ENCODE measurements at places on chromosomes 3 and 15.

DNA sequence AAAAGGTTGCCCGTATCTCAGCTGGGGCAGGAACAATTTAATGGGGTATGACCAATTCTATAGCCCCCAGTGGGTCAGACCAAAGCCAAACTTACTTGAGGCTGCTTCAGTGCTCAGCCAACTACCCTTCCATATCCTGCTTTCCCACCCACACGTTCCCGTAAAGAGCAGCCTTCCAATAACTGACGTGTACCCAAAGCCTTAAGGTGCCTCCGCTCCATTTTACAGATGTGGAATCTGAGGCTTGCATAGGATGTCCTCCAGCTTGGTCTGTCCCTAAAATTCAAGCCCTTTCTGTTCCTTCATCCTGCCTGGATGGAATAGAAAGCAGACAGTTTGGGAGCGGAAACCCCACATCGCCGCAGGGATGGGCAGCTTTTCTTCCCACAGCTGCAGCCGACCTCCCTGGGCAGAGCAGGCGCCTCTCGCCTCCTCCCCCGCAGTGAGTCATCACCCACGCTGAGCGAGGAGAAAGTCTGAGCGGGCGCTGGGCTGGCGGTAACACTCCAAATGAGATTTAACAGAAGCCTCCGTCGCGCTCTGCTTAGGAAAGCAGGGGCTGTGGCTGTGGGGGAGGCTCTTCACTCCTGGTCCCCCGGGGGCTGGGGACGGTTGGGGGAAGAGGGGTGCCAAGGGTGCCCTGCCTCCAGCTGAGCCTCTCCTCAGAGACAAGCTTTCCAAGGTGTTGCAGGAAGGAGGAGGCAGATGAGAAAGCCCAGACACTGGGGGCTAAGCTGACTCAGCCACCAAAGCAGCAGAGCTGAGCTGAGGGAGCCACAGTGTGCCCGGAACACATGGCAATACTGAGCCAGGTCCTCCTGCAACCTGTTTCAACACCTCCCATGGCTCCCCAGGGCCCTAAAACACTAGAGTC is 57.8 kb upstream of the HRH1 start:
- peak; percentile 42 for DNase-seq

GRCh38 chr3:136069933-136070332 is 104.4 kb downstream of the PPP2R3A start:
- DNase-seq, result no peak

GRCh38 chr3:59277201-59277600 is 227.4 kb upstream of the CFAP20DC start:
- no peak for DNase-seq

DNA sequence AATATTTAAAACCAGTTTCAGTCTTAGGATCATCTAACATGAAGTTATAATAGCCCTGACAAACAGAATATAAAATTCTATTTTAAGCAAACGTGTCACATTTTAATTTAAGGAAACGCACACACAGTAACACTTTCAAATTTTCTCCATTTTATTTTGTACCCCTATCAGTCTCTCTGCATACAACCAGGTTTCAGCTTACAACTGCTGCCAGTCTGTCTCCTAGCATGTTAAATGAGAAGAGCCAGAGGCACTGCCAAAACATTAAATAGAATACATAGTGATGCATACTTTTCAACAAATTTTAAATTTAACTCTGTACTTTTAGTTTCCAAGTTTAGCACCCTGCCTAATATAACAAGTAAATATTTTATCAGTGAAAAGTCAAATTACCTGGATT is 60.8 kb downstream of the UACA start:
- no peak for DNase-seq

DNA sequence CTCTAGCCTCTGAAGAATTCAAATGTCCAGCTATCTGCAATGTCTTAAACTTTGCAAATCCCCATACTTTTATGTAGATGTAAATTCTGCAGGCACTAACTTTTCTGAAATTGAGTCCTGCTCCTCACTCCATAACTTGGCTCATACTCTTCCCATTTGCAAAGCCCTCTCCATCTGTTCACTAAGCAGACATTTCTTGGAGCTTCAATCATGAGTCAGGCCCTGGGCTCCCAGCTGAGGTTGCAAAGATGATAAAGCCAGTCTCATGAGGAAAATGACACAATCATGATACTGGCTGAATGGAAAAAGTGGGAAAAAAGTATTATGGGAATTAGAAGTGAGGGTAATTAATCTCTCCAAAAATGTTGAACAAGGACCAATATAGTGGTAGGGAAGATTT is 507.6 kb downstream of the NR2F2 start:
- no peak for DNase-seq

GRCh38 chr15:67086637-67086914 is 21.2 kb downstream of the SMAD3 start:
- DNase-seq, result no peak

DNA sequence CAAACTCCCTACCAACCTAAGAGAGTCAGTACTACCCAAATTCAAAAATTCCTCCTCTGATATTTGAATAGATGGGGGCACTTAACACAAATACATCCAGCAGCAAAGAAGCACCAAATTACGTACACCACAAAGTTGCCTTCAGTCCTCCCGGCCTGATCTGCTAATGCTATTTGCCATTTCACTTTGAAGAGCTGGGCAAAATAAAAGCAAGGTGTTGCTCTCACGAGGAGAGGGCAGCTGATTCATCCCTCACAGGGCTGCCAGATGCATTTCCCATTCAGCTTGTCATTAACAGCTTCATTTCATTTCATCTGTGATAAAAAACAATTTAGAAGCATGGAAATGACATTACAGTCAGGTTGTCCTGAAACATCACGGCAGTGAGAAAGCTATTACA is 283.4 kb upstream of the VEPH1 start:
- no peak for DNase-seq

DNA sequence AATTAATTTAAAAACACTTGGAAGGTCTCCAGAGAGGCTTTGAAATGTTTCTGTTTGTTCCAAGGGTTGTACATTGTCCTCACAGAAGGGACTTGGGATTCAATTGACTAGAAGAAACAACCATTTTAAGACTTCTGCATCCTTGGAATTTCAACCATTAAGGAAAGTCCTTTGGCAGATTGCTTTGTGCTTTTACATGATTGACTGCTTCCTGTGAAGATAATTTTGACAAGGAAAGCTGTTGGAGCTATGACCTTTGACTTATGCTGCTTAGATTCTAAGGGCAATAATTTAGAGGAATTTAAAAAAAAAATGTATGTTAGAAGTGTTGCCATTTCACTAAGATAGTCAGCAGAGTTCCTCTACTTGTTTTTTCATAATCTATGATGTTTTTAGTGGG is 483.9 kb upstream of the TBL1XR1 start:
- no peak for DNase-seq

DNA sequence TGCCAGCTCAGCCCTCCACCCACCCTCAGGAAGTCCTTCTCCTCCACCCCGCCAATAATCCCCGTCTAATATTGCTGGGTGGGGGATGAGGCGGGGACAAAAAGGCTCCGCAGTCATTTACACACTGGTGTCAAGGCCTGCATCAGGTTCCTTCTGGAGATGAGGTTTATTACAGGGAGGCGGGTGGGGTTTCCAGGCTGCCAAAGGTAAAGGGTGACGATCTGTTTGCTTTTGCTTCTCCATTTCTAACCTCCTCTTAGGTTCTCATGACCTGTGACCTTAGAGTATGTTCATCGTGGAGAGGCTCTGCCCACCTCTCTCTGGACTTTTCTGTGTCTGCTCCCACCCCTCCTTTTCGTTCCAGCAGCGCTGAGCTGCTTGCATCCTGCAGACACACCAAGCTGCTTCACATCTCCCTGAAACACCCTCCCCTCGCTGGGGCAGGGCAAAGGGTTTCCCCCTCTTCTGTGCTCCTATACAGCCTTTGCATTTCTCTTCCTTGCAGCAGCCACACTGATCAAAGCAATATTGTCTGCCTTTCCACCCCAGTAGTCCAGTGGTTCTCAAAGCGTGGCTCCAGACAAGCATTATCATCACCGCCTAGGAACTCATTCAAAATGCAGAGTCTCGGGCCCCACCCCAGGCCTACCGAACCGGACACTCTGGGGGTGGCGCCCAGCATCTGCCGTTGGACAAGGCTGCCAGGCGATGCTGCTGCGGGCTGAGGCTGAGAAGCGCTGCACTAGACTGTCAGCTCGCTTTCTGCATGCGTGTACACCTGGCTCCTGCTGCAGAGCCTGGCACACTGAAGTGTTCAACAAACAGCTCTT is 26.6 kb downstream of the CA12 start:
- DNase-seq, result no peak

DNA sequence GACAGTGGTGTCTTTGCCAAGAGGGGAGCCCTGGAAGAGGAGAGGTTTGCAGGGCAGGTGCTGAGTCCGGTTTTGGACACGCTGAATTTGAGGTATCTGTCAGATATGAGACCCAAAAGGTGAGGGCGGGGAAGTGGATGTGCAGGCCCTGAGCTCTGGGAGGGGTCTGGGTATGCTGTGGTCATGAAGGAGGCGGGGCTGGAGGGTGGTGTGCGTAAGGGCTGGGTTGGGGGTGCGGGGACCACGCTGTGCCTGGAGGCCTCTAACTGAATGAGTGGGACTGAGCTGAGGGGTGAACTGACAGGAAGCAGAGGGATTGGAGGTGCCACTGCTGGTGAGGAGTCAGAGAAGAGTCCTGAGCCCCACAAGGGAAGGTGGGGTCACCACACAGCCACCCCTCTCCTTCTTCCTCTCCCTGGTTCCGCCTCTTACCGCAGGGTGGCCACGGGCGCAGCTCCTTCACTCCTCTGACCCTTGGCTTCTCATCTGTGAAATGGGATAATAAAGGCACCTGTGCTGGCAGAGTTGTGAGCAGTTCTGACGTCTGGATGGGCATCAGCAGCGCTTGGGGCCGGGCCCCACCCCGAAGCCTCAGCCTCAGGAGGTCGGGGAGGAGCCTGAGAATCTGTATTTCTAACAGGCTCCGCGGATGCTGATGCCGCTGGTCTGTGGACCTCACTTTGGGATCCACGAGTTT is 28.8 kb downstream of the PSTPIP1 start:
- DNase-seq, result no peak

- no peak for DNase-seq
These were observed 2.1 kb downstream of the LSAMP start for GRCh38 chr3:116443191-116443661.

DNA sequence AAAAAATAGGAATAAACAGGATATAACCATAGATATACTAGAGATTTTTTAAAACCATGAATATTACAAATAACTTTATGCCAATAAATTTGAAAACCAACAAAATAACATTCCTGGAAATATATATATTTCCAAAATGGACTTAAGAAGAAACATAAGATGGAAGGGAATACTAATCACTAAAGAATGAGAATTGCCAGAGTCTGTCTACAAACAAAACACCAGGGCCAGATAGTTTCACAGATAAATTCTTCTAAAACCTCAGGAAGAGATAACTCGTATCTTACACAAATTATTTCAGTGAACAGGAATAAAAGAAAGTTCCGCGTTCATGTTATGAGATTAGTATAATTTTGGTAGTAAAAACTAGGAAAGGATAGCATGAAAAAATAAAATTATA is 107.3 kb downstream of the HERC1 start:
- no peak for DNase-seq

DNA sequence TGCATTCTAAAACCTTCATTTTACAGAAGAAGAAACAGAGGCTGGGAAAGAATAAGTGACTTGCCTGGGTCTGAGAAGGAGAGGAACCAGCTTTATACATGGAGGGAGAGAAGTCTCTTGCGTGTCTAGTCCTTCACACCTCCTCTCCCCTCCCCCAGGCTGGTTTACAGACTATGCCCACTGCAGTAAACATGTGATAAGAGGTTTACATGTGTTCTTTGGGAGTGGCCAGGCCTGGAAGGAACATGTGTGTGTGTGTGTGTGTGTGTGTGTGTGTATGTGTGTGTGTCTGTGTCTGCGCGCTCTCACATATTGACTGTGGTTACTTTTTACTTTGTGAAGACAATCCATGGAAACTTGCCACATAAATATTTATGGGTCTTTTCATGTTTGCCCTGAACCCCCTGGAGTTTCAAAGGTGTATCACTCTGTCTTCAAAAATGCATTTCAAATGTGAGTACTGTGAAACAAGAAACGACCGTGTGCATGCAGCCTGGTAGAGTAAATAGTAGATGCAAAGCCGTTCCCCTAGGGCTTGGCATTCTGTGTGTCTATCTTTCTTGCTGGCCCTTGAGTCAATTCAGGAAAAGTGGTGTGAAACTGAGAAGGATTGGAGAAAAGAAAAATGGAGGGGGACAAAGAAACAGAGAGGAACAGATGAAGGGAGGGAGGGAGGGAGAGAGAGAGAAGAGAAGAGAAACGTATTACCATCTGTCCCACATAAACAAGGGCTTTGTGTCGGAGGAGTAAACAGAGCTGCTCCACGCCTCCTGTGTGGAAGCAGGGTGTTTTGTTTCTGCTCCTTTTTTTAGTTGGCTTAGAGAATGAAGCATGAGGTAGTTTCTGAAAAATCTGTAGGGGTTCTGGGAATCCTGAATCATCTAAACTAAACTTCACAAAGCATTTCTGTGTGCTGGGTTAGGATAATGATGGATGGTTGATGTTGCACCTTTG is 51.7 kb downstream of the CLDN11 start:
- DNase-seq, result no peak

- no peak for DNase-seq
These were observed 46.6 kb downstream of the SLC6A6 start for GRCh38 chr3:14448756-14449727.

DNA sequence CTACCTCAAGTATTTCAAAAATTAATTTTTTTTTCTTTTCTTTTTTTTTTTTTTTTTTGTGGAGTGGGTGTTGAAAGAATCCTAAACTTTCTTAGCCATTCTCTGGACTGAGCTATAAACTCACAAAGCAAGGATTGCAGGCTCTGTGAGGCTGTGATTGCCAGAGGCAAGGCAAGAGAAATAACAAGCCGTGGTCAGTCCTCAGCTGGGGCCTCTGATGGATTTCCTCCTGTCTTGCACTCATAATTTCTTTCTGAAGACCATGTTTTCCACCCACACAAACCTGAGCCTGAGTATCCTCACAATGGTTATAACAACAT is 1.3 kb downstream of the CX3CR1 start:
- no peak for DNase-seq

DNA sequence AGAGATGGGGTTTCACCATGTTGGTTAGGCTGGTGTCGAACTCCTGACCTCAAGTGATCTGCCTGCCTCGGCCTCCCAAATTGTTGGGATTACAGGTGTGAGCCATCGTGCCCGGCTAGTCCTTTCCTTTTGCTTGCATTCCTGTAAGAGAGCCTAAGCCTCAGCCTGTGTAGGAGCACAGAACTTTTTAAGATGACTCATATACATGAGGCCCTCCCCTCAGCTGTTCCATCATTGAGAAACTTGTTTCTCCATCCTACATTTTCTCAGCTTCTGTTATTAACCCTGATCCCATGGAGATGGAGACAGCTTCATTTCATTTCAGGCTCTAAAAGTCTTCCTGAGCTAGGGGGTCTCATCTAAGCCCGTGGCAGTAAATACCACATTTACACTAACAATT is 123.3 kb downstream of the PLOD2 start:
- no peak for DNase-seq
